ENCODE measurements at places on chromosomes 2 and 18.

GRCh38 chr2:29314816-29315571 is 199.8 kb downstream of the CLIP4 start:
- DNase-seq: no peak

- DNase-seq: no peak
Measured at GRCh38 chr18:210733-211132, 52.4 kb downstream of the USP14 start.

DNA sequence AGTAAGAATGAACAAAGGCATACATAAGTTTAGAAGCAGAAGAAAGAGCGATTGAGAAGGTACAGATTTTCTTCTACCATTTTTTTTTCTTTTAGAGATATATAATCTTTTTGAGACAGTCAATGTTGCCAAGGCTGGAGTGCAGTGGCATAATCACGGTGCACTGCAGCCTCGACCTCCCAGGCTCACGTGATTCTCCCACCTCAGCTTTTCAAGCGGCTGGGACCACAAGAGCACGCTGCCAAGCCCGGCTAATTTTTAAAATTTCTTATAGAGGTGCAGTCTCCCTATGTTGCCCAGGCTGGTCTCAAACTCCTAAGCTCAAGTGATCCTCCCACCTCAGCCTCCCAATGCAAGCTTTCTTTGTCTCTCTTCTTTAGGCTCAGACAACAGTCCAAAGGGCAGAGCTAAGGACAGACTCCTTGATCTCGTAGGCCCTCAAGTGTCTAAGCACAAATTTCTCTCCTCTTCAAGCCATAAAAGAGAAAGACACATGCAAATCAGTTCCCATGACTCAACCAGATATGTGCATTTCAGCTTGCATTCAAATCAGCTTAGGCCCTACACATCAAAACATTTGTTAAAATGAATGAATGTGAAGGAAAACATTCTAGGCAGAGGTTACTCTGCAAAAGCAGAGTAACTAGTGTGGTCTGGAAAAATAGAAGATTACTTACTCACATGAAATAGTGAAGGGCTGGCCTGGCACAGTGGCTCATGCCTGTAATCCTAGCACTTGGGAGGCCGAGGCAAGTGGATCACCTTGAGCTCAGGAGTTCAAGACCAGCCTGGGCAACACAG is 18.0 kb downstream of the ITSN2 start:
- DNase-seq: no peak

DNA sequence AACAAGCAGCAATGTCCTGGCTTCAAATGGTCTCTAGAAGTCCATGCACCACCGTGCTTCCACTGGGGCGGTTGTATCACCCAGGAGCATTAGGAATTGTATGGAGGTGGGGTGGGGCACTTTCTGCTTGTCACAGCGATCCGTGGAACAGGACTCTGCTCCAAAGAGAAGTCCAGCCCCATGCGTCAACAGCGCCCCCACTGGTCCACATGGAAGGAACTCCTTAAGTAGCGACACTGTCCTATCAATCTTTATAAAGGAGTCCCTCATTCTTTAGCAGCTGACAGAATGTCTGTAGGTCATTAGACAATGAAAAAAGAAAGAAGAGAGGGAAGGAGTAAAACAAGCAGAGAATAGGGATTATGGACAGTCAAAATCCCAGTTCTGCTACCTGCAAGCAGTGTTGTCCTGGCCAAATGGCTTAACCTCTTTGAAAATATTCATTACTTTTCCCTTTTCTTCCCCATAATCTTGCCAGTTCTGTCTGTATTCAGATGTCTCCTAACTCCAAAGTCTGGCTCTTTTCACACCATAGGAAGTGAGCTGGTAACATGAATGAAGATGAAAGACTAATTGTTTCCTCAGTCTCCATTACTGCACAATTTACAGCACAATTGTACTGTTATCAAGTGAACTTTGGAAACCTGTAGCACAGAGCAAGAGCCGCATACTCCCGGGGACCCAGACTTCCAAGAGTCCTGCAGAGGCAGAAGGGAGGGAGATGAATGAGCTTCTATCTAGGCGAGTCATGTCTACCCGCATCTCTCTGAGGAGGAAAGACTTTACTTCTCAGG is 9.9 kb downstream of the NFE2L2 start:
- DNase-seq: no peak

DNA sequence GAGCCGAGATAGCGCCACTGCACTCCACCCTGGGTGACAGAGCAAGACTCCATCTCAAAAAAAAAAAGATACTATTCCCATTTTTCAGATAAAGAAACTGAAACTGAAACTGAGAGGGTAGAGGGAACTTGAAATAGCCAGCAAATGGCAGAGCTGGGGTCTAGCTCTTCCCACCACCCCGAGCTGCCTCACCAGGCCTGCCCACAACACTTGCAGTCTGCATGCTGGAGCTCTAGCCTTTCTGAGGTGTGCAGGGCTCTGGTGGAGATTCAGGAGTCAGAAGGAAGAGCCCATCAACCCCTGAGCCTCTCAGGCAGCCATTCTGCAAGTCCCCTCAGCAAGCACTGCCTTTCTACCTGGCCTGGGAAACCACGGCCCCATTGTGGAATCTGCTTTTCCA is 14.3 kb downstream of the EDAR start:
- no peak for DNase-seq
